ENCODE measurements at places on chromosomes 7 and 10.
A peak's percentile ranks its signal among the peaks of the same experiment; 100 is the strongest.

DNA sequence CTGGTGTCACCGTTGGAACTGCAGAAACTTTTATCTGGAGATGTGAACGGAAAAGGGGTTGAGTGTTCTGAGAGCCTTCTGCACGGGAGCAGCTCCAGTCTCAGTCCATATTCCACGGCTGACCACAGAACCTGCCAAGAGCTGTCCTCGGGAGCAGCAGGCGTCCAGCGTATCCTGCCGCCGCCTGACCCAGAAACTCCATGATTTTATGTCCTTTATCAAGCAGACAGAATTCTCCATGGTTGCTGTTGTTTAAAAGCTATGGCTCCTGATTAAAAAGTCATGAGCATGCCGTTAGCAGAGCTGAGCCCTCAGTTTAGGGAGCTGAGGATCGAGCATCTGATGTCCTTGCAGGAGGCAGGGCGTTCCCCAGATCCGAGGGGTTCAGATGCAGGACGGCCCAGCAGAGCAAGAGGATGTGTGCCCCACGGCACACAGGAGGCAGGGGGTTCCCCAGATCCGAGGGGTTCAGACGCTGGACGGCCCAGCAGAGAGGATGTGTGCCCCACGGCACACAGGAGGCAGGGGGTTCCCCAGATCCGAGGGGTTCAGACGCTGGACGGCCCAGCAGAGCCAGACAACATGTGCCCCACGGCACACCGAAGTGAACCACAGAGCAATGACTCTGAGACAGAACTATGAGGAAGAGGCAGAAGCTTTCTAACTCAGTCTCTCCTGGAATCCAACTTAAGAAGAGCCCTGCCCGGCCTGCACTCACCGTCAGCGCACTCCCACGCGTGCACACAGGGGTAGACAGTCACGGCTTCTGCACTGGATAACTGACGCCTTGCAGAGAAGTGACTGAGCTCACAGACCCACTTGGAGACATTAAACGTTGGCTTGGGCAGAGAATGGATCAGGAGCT lies 96.4 kb downstream of the WDR37 start:
- no peak for DNase-seq

DNA sequence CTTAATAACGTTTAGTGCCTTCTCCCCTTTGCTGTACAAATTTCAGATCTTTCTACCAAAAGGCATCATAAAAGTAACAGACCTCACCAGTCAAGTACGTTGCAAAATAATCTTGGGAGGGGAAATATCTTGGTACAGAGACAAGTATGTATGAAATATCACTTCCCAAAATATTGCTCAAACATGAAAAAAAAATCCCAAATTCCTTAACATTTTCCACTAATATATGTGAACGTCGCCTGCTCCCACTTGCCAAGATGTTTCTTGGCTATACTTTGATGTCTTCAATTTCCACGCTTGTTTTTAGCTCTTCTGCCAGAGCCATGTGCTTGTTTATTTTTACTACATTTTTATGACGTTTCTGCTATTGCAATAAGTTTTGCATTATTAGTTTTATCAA lies 223.5 kb downstream of the PLXNA4 start:
- DNase-seq: no peak

GRCh38 chr10:30058570-30059132 lies 735 bp downstream of the JCAD start:
- DNase-seq: no peak

GRCh38 chr10:103736763-103737162 lies 118.6 kb downstream of the SH3PXD2A start:
- DNase-seq: no peak

DNA sequence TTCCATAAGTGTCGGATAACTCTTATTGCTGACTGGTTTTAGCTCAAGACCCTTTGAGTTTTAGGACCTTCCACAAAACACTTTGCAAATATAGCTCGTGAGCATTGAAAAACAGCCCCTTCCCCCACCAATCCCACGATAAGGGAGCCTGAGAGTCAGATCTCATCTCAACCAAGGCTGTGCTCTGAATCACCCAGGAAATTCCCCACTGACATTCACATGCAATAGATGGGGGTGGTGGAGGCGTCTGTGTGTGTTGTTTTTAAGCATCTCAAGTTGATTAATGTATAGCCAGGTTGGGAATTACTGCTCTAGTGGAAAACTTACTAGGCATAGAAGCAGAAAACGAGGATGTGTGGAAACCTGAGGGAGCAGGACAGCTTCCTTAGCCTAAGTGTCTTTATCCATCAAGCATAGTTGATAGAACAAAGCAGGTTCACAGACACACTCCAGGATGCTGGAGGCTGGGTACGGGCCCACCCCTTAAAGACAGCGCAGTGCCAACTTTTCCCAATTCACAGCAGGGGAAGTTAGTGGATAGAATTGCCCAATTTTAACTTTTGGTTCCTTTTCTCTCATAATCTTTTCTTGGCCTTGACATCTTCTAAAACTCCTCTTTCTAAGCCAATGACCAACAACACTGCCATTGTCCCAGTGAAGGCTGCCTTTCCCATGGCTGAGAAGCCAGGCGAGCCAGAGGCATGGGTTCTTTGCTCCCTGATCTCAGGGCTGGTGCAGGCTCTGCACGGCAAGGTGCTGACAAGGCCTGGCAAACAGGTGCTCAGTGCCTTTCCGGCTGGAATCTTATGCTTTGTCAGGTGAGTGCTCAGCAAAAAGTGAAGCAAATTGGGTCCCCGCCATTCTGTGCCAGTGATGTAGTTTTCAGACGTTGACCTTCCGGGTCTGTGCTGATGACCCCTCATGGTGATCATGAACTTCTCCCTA lies 98.5 kb upstream of the INSIG1 start:
- DNase-seq: no peak

DNA sequence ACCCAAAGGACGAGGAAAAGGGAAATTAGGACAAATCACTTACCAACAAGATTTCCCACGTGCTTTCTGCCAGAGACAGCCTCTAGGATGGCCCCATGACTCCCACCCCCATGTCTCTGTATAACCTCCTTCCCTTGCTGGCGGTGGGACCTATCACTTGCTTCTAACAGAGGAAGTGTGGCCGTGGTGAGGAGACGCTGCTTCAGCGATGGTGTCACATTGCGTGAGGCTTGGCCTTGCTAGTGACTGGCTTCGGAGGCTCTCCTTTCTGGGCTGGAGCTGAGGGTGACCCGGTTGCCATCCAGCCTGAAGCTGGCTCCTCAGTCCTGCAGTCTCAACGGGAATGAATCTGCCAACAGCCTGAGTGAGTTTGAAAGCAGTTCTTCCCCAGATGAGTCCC lies 123.7 kb downstream of the ANLN start:
- DNase-seq: no peak

GRCh38 chr7:11748884-11749283 lies 83.1 kb downstream of the THSD7A start:
- DNase-seq: no peak

- no peak for DNase-seq
Measured at GRCh38 chr7:47310020-47310419, 271.9 kb downstream of the TNS3 start.

GRCh38 chr7:111409714-111410422 lies 152.4 kb downstream of the IMMP2L start:
- no peak for DNase-seq

DNA sequence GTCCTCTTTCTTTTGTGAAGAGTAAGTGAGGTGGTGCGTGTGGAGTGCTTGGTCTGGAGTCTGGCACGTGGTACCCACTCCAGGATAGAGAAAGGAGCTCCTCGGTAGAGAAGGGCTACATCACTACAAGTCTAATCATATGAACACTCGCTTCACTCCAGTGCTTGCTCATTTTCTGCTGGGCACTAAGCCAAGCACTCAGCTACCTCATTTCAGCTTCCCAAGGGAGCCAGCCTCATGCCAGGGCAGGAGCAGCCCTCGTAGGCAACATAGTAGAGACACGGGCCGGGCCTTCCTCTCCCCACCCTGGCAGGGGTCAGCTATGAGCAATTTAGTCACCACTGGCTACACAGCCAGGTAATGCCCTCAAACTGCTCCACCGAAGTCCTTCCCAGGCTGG lies 11.4 kb upstream of the HSPA12A start:
- DNase-seq: peak; percentile 46

DNA sequence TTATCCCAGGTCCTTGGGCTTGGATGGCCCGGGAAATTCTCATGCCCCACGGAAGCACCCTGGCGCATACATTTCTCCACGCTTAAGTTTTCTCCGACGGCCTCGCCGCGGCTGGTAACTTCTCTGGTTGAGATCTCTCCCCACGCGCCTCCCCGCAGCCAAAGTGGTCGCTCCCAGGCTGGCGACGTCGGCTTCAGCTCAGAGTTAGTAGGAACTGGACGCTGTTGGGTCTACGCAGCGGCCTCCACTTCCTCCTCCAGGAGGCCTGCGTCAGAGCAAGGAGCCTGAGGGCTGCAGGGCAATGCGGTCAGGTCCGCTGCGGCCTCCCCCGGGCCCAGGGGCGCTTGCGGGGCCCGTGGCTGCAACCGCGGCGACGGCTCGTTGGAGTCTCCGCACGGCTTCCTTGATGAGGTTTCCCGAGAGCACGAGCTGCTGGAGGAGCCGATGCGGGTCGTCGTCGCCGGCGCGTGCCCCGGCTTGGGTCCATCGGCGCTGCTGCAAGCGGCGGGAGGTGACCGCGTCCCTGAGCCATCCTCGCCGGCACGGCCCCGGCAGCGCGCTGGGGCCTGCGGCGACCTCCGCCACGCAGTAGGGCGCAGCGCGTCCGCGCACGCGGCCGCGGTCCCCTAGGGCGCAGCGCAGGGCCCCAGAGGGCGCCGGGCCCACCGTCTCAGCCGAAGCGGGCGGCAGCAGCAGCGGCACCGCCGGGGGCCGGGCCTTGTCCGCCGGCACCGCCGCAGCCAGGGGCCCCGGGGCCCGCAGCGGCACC lies 744 bp downstream of the FRAT2 start:
- DNase-seq: no peak

DNA sequence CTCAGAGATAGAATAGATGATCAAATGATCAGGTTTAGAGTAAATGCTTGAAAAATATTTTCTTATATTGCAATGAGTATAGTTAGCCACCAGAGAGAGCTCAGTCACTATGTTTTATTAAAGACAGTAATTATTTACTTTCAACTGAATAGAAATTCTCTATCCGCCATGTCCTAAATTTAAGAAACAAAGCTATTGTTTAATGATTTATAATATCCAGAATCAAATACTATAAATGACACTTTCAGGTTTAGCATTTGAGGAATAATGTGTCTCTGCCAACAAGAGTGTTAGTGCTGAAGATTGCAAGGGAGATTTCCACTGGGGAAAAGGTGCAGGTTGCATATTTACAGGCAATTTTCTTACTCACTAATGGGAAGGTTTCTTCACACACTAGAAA lies 184.7 kb downstream of the DGKB start:
- DNase-seq: no peak

DNA sequence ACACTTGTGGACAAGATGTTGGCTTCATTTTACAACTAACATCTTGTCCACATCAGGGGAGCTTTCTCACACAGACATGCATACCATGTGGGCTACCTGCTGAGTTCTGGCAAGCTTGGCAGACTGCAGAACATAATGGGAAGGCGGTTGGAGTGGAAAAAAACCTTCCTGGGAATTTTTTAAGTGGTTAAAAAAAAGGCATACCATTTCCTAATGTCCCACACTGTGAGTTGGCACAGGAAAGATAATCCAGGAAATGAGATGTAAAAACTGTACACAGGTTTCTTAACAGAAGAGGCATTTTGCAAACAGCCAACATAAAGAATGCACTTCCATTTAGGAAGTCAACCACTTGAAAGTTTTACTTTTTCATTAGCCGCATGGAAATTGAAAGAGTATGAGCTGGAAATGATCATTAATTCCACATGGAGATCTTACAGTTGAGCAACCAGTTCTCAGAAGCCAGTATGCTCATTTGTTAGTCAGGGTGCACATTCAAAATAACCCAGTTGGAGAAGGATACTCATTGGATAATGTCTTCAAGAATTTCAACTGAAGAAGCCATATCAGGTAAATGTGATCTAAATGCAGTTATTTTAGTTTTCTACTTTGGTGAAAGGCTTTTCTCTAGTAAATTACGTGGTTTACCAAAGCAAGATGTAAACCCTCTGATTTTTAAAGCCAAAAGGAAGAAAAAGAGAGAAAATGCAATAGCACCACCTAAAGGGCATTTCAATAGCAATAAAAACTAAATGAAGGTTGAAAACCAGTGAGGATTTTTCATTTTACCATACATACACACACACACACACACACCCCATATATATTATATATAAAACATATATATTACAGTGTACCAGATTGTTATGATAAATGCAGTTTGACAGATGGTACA lies 194.0 kb downstream of the TAX1BP1 start:
- no peak for DNase-seq

GRCh38 chr7:103879928-103880600 lies 109.4 kb downstream of the RELN start:
- DNase-seq: no peak

- no peak for DNase-seq
Measured at GRCh38 chr7:88399696-88400240, 93.1 kb upstream of the STEAP4 start.

DNA sequence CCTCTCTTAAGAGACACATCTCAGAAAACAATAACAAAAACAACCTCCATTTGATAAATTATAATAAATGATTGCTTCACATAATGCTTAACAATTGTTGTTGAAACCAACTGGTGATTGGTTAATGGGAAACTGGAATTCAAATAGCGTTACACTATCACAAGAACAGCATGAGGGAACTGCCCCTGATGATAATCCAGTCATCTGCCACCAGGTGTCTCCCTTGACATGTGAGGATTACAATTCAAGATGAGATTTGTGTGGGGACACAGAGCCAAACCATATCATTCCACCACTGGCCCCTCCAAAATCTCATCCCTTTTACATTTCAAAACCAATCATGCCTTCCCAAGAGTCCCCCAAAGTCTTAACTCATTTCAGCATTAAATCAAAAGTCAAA lies 375.9 kb downstream of the BMPER start:
- DNase-seq: no peak

GRCh38 chr7:101915000-101915399 lies 97.6 kb downstream of the CUX1 start:
- no peak for DNase-seq

GRCh38 chr10:49367600-49367999 lies 28.3 kb downstream of the DRGX start:
- no peak for DNase-seq

- no peak for DNase-seq
Measured at GRCh38 chr10:43235070-43235900, 31.6 kb downstream of the RASGEF1A start.

DNA sequence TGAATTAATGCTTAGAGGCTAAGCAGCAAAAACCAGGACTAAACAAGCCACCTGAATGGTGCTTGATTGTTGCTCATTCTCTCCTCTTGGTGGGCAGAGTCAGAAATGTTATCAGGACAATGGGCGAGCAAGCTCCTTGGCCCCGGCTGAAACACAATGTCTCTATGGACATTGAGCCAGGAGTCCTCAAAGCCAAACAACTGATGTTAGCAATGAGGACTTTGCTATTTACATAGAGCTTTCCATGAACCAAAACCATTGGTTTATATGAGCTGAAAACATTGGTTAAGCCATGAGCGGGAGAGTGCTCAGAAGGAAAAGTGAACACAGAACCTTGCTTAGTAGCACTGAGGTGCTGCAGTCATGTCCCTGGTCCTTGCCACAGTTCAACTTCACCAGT lies 21.5 kb upstream of the NPVF start:
- DNase-seq: no peak
